Activated CD4-positive, alpha-beta T cell treated with anti-CD3 and anti-CD28 coated beads, Interleukin-2, amount 10 ng/mL, durations not matched to agents 7 days and 5 days (primary cell): ENCODE measurements at places on chromosomes 4 and X. TPM values are rescaled to one million over a fixed set of nuclear protein-coding genes. Genes with fewer than 3 reads are reported as not detected.

DNA sequence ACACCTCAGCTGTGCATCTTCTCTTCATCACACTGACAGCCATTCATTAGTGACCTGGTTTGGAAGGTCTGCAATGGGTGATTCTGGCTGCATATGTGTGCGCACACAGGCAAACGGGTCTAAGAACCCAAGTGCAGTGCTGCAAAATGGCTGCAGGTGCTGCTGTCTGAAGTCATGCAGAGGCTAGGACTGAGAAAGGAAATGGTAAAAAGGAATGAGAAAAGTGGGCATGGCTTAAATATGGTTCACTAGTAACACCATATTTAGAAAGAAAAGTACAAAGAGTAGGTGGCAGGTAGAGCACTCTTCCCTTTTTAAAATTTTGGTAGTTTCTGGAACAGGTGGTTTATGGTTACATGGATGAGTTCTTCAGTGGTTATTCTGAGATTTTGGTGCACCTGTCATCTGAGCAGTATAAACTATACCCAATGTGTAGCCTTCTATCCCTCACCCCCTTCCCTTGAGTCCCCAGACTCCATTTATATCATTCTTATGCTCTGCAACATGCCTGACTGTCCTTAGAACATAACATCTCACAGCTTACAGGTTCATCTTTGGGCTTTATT is 78.4 kb downstream of the CCNG2 start:
- H3K4me3 ChIP-seq: no peak overlapping the region
- H3K36me3 ChIP-seq: no peaks in the 10 kb centered on the region
- H3K27ac ChIP-seq: no peak overlapping the region
- no peaks in the 10 kb centered on the region for H3K4me1 ChIP-seq

SRPX gene
- total RNA-seq: 0.20 TPM

CSAG1 gene
- total RNA-seq: not detected

DNA sequence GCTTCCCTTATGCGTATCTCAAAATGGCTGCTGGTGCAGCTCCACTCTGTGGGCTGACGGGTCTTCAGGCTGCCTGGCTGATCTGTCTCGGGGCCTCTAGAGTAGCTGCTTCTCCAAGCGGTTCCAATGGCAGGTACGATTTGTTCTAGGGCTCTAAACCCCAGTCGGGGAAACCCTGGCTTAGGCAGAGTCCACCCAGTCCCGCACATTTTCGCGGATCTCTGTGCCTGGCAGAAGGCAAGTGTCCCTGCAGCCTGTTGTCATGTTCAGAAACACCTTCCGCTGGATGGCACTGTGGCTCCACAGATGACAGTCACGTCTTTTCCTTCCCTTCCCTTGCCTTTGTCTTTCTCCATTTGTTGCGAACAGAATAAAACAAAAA is 54.4 kb downstream of the NBDY start:
- H3K27me3 ChIP-seq: no peaks in the 10 kb centered on the region
- H3K4me3 ChIP-seq: no peak overlapping the region
- H3K36me3 ChIP-seq: peaks cover 11% of the 10 kb centered on the region
- H3K4me1 ChIP-seq: peaks cover 49% of the 10 kb centered on the region
- DNase-seq: no peak

- no peak overlapping the region for H3K27ac ChIP-seq
- no peaks in the 10 kb centered on the region for H3K27me3 ChIP-seq
- peaks cover 21% of the 10 kb centered on the region for H3K4me1 ChIP-seq
- H3K4me3 ChIP-seq: no peak overlapping the region
- peaks cover 32% of the 10 kb centered on the region for H3K36me3 ChIP-seq
Measured at GRCh38 chr4:153553155-153553818, 87.1 kb downstream of the TMEM131L start.

GRCh38 chrX:22686138-22686541 is 313.6 kb upstream of the DDX53 start:
- no peaks in the 10 kb centered on the region for H3K36me3 ChIP-seq
- H3K4me1 ChIP-seq: no peaks in the 10 kb centered on the region
- DNase-seq: no peak
- H3K27ac ChIP-seq: no peak overlapping the region
- H3K4me3 ChIP-seq: no peak overlapping the region

DNA sequence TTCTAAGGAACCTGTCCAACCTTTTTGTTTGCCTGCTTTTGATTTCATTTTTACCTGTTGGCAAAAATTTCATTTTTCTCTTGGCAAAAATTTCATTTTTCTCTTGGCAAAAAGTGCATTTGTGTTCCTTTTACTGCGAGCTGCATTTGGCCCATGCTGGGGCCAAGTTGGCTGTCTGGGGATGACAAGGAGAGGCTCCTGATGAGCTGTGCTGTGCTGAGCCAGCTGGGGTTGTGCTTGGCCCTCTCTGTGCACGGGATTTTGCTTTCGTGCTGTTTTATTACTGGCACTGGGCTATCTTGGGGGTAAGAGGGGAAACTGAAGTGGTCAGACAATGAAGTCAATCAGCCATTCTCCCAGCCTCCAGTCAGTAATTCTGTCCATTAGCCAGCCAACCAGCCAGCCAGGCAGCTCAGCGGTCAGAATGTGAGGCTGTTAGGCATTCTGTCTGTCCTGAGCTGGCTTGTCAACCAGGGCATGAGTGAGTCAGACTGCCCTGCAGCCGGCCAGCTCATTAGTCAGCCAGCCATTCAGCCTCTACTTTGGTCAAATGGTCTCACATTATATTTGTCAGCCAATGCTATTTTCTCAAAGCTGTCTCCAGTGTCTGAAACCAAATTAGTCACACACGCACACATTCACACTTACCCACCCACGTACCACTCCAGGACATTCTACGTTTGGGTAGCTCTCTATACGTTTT is 56.9 kb upstream of the PRPS1 start:
- no peaks in the 10 kb centered on the region for H3K4me1 ChIP-seq
- no peak overlapping the region for H3K27ac ChIP-seq
- no peak for DNase-seq

- H3K27ac ChIP-seq: no peak overlapping the region
- DNase-seq: no peak
- H3K4me1 ChIP-seq: no peaks in the 10 kb centered on the region
Measured at GRCh38 chr4:54082168-54082567, 17.8 kb upstream of the CHIC2 start.

FAT1 gene
- total RNA-seq: 0.30 TPM

NHS gene
- 1.2 TPM for total RNA-seq

GAGE2A gene
- total RNA-seq: not detected

DNA sequence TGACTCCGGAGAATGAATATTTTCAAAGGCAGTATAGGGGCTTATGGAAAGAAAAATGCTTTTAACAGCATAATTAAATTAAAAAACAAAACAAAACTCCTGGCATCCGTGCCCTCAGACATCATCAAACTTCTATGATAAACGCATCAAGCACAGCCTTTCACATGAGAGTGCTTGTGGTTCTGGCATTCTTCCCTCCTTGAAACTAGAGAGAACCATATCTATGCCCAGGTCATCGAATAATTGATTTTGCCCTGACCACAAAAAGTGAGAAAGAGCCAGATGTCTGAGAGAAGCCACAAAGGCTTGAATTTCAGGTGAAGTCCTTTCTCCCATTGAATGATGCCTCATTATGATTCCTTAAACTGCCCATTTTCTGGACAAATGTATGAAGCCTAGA is 286.8 kb downstream of the CBLL2 start:
- no peak for DNase-seq
- no peaks in the 10 kb centered on the region for H3K36me3 ChIP-seq
- H3K27ac ChIP-seq: no peak overlapping the region

MYL5 gene
- total RNA-seq: 17.8 TPM

GRCh38 chr4:76197971-76198410 is 15.6 kb downstream of the SCARB2 start:
- no peak overlapping the region for H3K27ac ChIP-seq
- peaks cover 21% of the 10 kb centered on the region for H3K36me3 ChIP-seq
- H3K27me3 ChIP-seq: no peaks in the 10 kb centered on the region
- no peak overlapping the region for H3K4me3 ChIP-seq
- no peak for DNase-seq
- peaks cover 33% of the 10 kb centered on the region for H3K4me1 ChIP-seq

DNA sequence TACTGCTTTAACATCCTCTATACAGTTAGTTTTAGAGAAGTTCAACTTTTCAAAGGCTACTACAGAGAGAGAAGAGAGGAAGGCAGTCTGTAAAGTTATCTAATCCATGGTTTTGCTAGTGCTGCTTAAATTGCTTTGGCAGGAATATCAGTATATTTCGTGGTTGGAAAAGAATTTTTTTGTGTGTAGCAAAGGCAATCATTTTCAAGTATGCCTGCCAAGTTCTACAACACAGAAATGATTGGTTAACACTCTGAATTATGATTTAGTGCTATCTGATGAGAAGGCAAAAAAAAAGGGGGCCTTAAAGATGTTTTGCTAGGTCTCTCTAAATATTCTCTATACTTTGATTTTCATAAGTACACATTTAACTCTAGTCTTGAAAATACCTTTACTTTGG is 133.1 kb downstream of the JADE1 start:
- H3K4me3 ChIP-seq: no peak overlapping the region
- H3K4me1 ChIP-seq: no peaks in the 10 kb centered on the region
- H3K27ac ChIP-seq: no peak overlapping the region
- DNase-seq: no peak
- peaks cover 60% of the 10 kb centered on the region for H3K36me3 ChIP-seq

USP17L27 gene
- total RNA-seq: not detected

DNA sequence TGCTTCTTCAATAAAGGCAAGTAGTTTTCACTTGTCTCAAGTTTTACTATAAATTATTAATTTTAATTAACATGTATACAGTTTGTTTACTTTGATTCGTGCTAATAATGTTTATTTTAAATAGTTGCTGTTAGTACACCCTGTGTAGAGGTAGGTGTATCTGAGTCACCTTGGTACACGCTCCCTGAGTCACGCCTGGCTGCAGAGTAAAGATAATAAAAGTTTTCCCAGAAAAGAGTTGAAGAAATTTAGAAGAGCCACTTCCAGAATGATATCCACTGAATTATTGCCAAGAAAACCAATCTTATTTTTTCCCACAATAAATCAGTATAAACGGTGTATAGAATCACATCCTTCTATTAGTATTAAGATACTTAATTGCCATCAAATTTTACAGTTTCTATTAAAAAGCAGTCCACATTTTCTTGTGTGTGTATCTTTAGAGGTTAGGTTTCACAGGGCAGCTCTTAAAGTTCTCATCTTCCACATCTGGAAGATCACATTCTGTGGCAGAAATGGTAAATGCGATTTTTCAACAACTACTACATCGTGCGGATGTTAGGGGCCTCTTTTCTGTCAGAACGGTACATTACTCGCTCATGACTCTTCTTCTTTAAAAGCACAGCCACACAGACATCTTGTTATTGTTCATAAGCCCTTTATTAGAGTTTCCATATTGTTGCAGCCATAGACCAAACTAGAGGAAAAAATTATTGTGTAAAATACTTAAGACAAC is 55.4 kb downstream of the HADH start:
- no peak overlapping the region for H3K4me3 ChIP-seq
- no peaks in the 10 kb centered on the region for H3K27me3 ChIP-seq
- no peak for DNase-seq
- peaks cover 50% of the 10 kb centered on the region for H3K36me3 ChIP-seq

DNA sequence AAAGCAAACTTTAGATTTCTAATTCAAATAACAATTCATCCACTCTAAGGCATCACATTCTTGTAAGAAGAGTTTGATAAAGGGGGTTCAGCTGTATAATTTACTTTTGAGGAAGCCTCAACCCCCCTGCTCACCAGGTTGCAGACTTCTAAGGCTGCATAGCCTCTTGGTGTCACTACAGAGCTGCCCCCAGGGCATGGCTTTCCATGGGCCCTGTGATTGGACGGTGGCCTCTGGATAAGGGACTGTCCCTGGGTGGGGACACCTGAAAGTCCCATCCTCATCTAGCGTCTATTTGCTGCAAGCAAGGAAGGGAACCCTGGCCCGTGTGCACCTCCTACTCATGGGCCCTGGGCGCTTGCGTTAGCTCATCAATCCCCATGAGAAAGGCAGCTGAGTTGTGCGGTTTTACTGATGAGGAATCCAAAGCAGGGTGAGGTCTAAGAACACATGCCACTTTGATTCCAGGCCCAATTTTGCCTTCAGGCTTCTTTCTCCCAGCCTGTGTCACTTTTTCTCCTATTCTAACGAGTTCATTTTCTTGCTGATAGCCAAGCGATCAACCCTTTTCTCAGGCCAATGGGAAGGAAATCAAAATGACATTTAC is 51.8 kb downstream of the SCML1 start:
- no peaks in the 10 kb centered on the region for H3K27me3 ChIP-seq
- peaks cover 10% of the 10 kb centered on the region for H3K4me1 ChIP-seq
- H3K27ac ChIP-seq: no peak overlapping the region
- H3K4me3 ChIP-seq: no peak overlapping the region
- no peak for DNase-seq

GRCh38 chr4:2047031-2047660 is 12.0 kb upstream of the NAT8L start:
- no peak overlapping the region for H3K4me3 ChIP-seq
- no peak overlapping the region for H3K27ac ChIP-seq
- peaks cover 13% of the 10 kb centered on the region for H3K27me3 ChIP-seq
- no peaks in the 10 kb centered on the region for H3K4me1 ChIP-seq
- no peaks in the 10 kb centered on the region for H3K36me3 ChIP-seq

CT45A3 gene
- not detected for total RNA-seq

RBMXL3 gene
- not detected for total RNA-seq

ITM2A gene
- total RNA-seq: 148 TPM

DNA sequence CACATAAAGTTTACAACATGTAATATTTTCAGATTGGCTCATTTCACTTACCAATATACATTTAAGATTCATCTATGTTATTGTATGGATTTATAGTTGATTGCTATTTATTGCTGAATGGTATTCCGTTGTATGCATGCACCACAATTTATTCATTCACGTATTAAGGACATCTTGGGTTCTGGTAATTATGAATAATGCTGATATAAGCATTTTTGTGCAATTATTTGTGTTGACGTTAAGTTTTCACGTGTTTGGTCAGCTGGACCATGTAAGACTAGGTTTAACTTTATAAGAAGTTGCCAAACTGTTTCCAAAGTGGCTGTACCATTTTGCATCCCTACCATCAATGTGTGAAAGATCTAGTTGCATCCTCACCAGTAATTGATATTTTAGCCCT is 35.1 kb downstream of the MAGEB10 start:
- no peak overlapping the region for H3K27ac ChIP-seq
- no peaks in the 10 kb centered on the region for H3K4me1 ChIP-seq
- H3K27me3 ChIP-seq: no peaks in the 10 kb centered on the region
- no peaks in the 10 kb centered on the region for H3K36me3 ChIP-seq
- H3K4me3 ChIP-seq: no peak overlapping the region

NRK gene
- not detected for total RNA-seq

DNA sequence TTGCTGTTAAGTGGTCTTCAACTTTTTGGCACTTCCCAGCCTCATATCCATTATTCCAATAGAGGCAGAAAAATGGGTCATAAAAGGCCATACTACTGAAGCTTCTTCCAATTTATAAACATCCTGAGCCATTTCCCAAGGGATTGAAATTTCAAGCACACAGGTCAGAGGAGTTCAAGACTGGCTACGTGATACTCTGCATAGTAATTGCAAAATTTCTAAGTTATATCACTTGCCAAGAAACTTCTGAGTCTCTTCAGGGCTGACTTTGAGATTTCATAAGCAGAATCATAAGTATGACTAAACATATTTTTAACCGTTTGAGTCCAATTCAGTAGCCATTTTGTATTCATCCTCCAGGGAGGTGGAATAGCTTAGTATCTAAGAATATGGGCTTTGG is 75.6 kb upstream of the RXFP1 start:
- no peak overlapping the region for H3K4me3 ChIP-seq
- no peak for DNase-seq
- H3K27me3 ChIP-seq: no peaks in the 10 kb centered on the region
- no peaks in the 10 kb centered on the region for H3K36me3 ChIP-seq
